ENCODE measurements at places on chromosomes 7 and 10.

DNA sequence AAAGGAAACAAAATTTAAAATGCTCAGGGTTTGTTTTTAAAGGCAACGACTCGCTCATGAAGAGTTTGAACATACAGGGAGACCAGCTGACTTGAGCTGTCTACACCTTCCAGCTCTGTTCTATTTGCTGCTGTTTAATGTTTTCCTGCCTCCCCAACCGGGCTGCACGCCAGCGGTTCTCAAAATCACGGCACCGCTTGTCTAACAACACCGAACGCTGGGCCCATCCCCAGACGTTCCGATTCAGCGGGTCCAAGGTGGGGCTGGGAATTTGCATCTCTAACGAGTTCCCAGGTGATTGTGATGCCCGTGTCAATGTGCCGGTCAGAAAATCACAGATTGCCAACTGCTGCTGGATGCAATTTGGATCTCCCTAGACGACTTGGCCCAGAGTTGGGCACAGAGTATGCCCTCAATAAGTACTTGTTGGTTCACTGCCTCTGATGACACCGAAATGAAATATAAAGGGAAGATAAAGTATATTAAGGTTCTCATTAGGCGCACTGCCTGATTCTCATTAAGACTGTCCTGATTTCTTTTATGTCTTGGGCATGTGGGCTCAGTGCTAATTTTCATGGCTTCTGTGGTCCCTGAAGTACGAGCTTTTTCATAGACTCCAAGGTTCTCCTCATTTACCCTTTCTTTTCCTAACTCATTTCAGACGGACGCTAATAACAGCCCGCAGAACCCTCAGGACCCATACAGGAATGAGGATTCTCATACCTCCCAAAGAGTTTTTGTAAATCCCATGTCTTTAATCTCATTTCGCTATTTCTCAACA, 28.5 kb downstream of the CELF2 start:
- no peak for DNase-seq

DNA sequence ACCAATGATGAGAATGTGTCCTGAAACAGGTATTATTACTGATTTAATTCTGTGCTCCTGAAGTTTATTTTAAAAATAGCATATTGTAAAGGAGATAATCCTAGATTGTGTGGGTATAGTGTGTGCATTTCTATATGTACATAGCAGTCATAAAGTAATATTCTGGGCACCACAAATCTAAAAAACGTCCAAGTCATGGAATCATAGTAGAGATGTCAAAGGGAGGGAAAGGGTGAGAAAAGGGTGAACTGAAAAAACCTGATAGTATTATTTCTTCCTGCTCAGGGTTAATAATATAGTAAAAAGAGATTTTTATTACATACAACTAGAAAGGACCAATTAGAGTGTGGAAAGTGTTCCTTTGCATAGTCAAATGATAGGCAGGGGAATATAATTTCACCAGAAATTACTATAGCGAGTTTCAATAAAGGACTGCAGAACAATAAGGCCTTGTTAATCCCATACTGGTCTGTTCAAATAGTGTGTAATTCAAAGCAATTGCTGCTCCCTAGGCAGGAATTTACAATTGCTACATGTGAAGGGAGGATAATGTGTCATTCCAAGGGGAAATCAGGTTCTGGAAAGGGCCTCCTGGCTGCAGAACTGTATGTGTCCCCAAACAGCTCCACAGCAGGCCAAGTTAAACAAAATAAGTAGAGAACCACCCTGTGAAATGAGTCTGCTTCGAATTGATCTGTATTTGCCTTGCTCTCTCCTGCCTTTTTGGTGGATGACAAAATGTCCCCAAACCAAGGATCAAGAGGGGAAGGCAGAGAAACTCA, 42.5 kb upstream of the KMT2E start:
- DNase-seq = no peak

- no peak for DNase-seq
Measured at GRCh38 chr10:61452151-61452651, 980 bp downstream of the TMEM26 start.

DNA sequence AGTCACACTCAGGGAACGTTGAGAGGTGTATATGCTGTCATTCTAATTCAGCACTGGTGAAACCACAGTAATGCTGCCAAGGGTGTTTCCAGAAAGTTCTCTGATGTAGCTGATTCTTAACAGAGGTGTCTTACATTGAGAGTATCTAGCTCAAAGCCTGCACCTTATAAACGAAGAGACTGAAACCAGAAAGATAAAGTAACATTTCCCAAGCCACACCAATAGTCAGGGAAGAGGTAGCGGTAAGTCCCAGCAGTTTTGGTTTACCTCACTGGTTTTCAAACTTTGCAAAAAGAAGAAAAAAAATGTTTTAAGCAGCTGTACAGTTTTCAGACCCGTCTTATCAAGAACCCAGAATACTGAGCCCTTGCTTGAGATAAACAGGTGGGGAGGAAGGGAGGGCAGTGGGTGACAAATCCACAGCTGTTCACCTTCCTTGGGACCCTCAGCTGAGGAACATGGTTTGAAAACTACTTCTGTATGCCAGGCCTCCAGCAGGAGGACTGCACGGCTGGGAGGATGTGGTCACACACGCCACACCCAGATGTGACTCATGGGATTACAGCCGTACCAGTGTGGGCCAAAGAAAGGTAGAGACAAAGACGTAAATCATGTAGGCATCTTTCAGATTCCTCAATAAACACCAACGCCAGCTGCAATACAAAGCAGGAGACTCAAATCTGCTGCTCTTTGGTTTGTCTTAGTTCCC, 63.9 kb upstream of the GSDME start:
- DNase-seq = peak; percentile 91

DNA sequence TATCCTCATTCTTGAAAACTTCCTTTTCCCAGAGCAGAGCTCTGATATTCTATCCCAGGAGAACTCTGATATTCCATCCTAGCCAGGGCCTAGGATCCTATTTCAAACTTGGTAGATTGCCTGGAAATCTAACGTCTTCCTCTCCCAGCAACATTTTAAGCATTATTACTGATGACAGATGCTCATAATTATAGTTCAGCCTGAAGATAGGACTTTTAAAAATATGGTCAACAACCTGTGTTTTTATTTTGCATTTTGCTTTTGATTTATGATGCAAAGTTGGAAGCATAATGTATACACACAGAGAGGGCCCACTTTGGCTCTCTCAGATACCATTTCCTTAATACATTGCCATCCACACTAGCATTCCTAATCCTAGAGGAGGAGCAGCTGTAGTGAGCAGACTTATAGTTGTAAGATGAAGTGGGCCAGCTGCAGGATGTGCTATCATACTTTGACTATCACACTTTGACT, 457.4 kb upstream of the TPK1 start:
- no peak for DNase-seq

GRCh38 chr7:69922026-69922803, 323.9 kb downstream of the AUTS2 start:
- no peak for DNase-seq

DNA sequence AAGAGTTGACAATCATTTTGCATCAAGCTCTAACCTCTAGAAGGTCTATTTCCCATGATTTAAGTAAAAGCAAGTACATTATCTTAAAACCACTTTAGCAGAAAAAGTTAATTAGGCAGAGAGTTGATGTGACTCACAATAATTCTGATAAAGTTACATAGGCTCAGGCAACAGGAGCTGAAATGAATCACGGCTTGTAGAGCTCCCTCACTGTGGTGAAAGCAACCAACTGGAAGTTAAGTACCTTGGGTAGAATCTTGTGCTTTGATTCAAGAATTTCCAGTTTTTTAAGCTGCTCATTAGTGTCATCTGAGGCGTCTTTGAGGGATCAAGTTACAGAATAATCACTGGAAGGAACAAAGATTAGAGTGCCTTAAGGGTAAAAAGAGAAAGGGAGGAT, 68.9 kb upstream of the NFE2L3 start:
- DNase-seq = no peak

- no peak for DNase-seq
Measured at GRCh38 chr10:31098046-31098445, 66.4 kb upstream of the ZNF438 start.

- DNase-seq = no peak
Measured at GRCh38 chr10:80158598-80159127, 26.1 kb downstream of the PLAC9 start.

DNA sequence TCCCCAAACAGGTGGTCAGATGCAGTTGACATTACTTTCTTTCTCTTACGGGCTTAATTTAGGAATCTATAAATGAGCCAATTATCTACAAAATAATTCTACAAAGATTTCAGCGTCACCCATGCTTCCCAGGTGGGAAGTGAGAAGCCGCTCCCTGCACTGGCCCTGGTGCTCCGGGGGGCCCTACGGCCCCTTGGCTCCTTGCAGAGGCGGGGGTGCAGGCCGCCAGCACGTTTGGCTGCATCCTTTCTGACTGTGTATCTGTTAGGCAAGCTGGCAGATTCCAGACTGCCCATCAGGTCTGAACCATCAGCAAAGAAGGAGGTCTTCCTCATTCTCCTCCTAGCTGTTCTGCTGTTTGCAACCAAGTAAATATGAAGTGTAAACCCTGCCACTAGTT, 16.3 kb downstream of the VWC2 start:
- DNase-seq = no peak

DNA sequence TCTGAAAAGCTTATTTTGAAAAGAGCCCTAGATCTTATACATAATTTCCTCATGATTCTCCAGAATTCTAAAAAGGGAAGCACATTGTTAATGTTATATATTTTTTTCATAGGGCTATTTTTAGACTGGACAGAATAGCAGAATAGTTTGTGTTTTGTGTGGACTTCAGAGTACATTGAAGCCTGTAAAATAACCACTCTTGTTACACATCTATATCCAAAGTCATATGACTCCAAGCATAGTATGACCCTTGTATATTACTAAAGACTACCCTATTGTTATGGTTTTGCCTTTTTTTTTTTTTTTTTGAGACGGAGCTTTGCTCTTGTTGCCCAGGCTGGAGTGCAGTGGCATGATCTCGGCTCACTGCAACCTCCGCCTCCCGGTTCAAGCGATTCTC, 26.1 kb upstream of the FIS1 start:
- no peak for DNase-seq

- no peak for DNase-seq
Measured at GRCh38 chr7:50153148-50153547, 60.1 kb upstream of the ZPBP start.

- DNase-seq = peak; percentile 84
Measured at GRCh38 chr7:92633211-92633906, 43.2 kb upstream of the FAM133B start.

DNA sequence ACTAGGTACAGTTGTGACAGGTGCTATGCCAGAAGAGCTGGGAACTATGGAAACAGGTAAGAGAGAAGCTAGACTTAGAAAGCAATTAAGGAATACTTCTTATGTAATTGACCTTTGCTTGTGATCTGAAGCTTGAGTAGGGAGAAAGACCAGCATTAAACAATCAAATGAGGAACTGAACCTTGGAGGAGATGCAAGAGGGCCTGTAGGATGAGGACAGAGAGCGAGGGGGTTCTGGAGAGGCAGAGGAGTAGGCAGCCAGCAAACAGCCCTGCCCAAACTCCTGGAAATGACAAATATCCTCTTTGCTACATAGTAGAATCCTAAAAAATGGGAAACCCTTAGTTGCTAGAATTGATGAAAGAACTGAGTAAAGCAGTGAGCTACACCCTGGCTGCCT, 41.6 kb upstream of the FAM204A start:
- no peak for DNase-seq

- no peak for DNase-seq
Measured at GRCh38 chr10:85098835-85099521, 770.6 kb downstream of the CCSER2 start.

GRCh38 chr7:116171094-116171493, 39.2 kb upstream of the TES start:
- no peak for DNase-seq

GRCh38 chr7:101728128-101728527, 89.3 kb upstream of the CUX1 start:
- DNase-seq = no peak

GRCh38 chr10:12351889-12352288, 2.5 kb downstream of the CAMK1D start:
- DNase-seq = no peak

DNA sequence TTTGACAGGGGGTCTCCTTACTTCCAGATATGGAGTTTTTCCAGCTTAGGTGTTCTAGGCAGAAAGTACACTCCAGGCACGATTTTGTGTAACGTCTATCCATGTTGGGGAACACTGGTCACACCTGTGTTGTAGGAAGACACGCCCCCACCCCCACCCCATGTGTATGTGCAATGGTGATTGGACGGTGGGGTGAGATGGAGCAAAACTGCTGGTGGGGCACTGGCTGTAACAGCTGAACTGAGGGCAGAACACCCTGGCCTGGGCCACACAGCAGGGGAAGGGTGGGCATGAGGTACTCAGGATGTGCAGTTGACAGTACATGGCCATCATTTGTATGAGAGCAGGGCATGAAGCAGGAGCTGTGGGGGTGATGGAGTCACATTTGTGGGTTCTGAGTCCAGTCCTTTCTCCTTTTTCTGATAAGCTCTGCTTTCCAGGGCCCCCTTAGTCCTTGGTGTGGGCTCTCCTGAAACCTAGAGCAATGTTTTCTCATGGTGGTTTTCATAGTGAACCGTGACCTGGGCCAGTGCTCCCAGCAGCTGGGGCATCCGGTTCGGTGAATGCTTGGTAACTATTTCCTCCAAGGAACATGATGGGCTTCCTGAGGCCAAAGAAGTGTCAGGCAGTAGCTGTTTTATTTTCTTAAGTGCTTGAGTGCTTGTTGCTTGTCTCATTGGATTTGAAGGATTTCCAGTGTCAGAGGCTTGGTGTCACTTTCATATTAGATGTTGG, 63.4 kb upstream of the AQP1 start:
- DNase-seq = no peak

DNA sequence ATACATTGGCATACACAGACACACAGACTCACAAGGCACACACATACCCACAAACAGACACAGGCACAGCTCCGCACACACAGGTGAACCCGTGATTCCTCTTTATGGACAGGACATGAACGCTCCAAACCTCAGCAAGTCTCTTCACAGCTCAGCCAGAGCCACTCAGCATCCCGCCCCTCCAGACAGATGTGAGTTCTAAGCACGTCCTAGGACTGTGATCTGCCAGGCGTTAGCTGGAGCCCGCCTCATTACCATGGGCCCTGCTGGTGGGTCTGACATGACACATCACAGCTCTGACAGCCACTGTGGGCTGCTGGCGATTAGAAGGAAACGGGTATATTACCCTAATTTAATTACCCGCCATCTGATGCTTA, 176.7 kb upstream of the PPP2R2D start:
- DNase-seq = no peak

- no peak for DNase-seq
Measured at GRCh38 chr10:18713077-18713476, 53.8 kb downstream of the ARL5B start.

DNA sequence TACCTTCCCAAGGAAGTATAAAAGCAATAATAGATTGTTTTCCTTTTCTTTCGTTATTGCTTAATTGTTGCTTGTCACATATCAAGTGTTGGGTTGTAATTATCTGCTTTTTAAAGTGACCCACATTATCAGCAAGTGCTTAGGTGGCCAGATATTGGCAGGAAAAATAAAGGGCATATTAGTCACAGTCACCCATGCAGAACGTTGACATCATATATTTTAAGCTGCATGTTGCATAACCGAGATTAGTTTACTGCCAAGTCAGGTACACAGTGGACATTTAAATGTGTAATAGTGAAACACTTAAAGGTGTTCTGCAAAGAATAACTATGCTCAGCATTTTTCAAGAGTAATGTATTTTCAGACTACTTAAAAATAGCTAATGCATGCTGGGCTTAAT, 11.4 kb downstream of the NEBL start:
- DNase-seq = no peak

- no peak for DNase-seq
Measured at GRCh38 chr7:111852081-111852480, 289.8 kb upstream of the IMMP2L start.

GRCh38 chr7:103856929-103857328, 132.5 kb downstream of the RELN start:
- no peak for DNase-seq

Measured in activated CD4-positive, alpha-beta T cell treated with anti-CD3 and anti-CD28 coated beads, Interleukin-2, Interleukin-6, amounts not matched to agents 100 ng/mL and 50 ng/mL, durations not matched to agents 16 hours and 8 hours (primary cell).